GM12878 (cell line): ENCODE measurements at places on chromosomes 2 and 18. TPM values are rescaled to one million over a fixed set of nuclear protein-coding genes. Genes with fewer than 3 reads are reported as not detected.

- H3K36me3 ChIP-seq = no peaks in the 10 kb centered on the region
- DNase-seq = no peak
- no peak overlapping the region for H3K4me3 ChIP-seq
Measured at GRCh38 chr2:187867165-187867564, 312.9 kb upstream of the TFPI start.

IHH gene
- not detected in 2 replicates for total RNA-seq

CPS1 gene
- 0.77 and 1.0 TPM in 2 replicates for total RNA-seq

GRCh38 chr2:15622214-15622613 lies 30.5 kb downstream of the DDX1 start:
- H3K27ac ChIP-seq = no peak overlapping the region
- DNase-seq = no peak
- H3K4me3 ChIP-seq = no peak overlapping the region

PSMA8 gene
- total RNA-seq = not detected in 2 replicates

DNA sequence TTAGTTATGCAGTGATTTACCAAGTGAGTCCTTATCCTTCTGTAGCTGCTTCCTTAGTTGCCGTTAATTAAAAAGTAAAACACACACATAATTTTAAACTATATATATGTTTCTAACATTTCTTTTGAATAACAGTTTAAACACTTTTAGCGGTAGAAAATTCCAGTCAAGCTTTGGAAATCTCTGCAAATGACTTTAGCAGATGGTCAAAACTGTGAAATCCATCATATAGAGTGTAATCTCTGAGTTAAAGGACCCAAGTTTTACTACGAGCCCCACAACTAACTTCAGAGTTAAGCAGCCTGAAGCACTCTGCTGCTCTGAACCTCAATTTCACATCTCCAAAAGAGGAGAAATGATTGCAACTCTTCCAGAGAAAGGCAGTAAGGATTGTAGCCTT lies 96.2 kb downstream of the FTCDNL1 start:
- H3K36me3 ChIP-seq = no peaks in the 10 kb centered on the region
- H3K4me1 ChIP-seq = no peaks in the 10 kb centered on the region
- H3K4me3 ChIP-seq = no peak overlapping the region
- H3K27ac ChIP-seq = no peak overlapping the region

DNA sequence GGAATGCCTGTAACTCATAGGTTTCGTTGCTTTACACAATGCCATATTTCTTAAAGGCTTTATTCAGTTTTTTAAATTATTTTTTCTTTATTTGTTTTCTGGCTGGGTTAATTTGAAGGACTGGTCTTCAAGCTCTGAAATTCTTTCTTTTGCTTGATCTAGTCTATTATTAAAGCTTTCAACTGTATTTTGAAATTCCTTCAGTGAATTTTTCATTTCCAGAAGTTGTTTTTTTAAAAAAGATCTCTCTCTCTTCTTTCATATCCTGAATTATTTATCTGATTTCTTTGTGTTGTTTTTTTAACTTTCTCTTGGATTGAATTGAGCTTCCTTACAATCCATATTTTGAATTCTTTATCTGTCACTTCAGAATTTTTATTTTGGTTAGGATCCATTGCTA lies 239.9 kb upstream of the CTAGE1 start:
- no peak for DNase-seq
- H3K36me3 ChIP-seq = no peaks in the 10 kb centered on the region
- H3K27ac ChIP-seq = no peak overlapping the region
- no peak overlapping the region for H3K4me3 ChIP-seq
- no peaks in the 10 kb centered on the region for H3K4me1 ChIP-seq

GRCh38 chr2:107502539-107502938 lies 324.2 kb upstream of the RGPD4 start:
- no peaks in the 10 kb centered on the region for H3K27me3 ChIP-seq
- H3K4me1 ChIP-seq = no peaks in the 10 kb centered on the region
- H3K27ac ChIP-seq = no peak overlapping the region
- H3K36me3 ChIP-seq = no peaks in the 10 kb centered on the region
- no peak for DNase-seq
- H3K4me3 ChIP-seq = no peak overlapping the region

DNA sequence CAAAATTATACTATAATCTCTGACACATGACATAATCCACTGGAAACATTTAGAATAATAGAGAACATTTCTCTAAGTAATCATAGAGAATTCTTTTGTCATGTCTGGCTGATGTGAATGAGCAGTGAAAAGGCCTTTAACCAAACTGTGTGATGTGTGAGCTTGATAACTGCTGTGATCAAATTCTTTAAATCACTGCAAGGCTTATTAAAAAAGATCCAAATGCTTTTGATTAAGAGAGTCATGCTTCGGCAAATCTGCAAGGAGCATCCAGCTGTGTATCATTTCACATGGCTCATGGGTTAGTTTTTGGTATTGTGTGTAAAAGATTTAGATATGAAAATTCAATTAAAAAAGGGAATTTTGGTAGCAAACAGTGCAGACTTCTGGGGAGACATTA lies 58.6 kb upstream of the TFPI start:
- no peak overlapping the region for H3K4me3 ChIP-seq
- H3K36me3 ChIP-seq = no peaks in the 10 kb centered on the region
- no peak overlapping the region for H3K27ac ChIP-seq
- DNase-seq = no peak
- no peaks in the 10 kb centered on the region for H3K27me3 ChIP-seq
- H3K4me1 ChIP-seq = no peaks in the 10 kb centered on the region

DNA sequence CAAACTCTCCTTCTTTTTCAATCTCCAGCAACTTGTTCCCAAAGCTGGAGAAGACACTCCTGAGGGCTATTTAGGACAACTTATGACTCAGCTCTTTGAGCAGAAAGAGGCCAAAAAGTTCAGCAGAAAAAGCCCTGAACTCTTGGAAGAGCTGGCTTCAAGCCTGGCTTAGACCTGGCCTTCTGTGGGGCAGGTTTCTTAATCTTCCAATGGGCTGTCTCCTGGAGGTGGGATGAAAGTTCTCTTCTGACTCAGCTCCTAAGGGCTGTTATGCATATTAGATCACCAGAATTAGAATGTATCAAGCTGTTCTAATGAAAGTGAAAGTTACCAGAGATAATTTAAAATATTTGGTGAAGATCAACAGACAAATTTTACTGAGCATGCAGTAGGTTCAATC lies 129.4 kb downstream of the RAD51AP2 start:
- no peak overlapping the region for H3K4me3 ChIP-seq
- no peaks in the 10 kb centered on the region for H3K27me3 ChIP-seq
- no peak for DNase-seq
- no peaks in the 10 kb centered on the region for H3K4me1 ChIP-seq
- no peaks in the 10 kb centered on the region for H3K36me3 ChIP-seq
- H3K27ac ChIP-seq = no peak overlapping the region

STAT4 gene
- total RNA-seq = 5.7 and 6.9 TPM in 2 replicates

CDH7 gene
- total RNA-seq = not detected in 2 replicates

DNA sequence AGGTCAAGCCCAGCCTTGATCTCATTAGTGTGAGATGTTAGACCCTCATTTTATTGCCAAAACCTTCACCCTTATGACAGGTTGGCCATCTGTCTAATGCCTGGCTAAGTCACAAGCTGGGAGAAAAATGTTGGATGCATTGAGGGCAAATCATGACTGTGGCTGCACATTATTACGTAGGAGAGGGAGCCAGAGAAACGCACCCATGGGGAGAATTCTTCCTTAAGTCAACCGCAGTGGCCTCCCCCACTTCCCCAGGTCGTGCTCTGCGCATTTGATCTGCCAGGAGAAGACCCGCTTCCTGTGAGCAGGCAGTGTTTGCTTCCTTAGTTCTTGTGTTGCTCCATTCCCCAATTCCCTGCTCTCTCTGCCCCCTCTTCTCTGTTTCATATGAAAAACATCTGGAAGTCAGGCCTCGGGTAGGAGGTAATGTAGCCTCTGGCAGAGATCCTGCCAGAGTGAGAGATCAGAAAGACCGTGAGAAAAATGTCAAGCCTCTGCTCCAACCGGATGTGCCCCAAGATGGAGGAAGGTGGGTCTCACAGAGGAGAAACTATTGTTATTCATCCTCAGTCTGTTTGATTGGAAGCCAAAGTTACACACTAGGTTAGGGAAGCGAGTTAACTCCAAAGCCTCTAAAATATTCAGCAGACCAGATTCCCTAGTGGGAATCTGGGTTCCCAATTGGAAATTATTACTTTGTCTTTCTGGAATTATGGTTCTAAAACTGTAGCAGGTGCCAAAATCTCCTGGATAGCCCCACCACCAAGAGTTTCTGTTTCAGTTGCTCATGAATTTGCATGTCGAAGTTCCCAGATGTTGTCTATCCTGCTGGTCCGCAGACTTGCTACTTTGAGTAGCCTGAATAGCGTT lies 144.3 kb upstream of the PELI1 start:
- no peaks in the 10 kb centered on the region for H3K36me3 ChIP-seq
- H3K27ac ChIP-seq = no peak overlapping the region
- no peak overlapping the region for H3K4me3 ChIP-seq
- no peak for DNase-seq

- H3K27me3 ChIP-seq = no peaks in the 10 kb centered on the region
- no peak overlapping the region for H3K27ac ChIP-seq
- no peaks in the 10 kb centered on the region for H3K4me1 ChIP-seq
- no peak overlapping the region for H3K4me3 ChIP-seq
- DNase-seq = no peak
Measured at GRCh38 chr2:208653383-208653782, 246.8 kb downstream of the PTH2R start.

DNA sequence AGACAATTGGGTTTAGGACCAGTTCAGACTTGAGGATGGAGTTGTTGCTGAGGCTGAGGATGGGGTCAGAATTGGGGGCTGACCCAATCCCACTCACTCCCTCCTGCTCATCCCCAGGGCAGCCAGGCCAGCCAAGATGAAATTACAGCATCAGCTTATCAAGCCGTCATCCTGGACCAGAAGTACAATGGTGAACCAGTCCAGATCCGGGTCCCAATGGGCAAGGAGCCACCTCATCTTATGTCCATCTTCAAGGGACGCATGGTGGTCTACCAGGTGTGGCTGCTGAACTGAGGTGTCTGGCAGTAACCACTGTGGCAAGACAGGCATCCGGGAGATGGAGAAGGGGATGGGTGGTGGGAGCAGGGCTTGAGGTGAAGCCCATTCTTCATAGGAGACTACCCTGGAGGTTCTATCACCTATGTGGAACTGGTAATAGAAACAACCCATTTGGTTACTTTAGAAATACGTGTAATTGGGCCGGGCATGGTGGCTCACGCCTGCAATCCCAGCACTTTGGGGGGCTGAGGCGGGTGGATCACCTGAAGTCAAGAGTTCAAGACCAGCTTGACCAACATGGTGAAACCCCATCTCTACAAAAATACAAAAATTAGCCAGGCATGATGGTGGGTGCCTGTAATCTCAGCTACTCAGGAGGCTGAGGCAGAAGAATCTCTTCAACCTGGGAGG lies 13.9 kb downstream of the VIL1 start:
- H3K27ac ChIP-seq = no peak overlapping the region
- no peaks in the 10 kb centered on the region for H3K27me3 ChIP-seq
- H3K4me3 ChIP-seq = no peak overlapping the region
- H3K36me3 ChIP-seq = no peaks in the 10 kb centered on the region
- no peak for DNase-seq

- no peak overlapping the region for H3K4me3 ChIP-seq
- no peaks in the 10 kb centered on the region for H3K27me3 ChIP-seq
- no peaks in the 10 kb centered on the region for H3K36me3 ChIP-seq
- H3K27ac ChIP-seq = no peak overlapping the region
- no peaks in the 10 kb centered on the region for H3K4me1 ChIP-seq
Measured at GRCh38 chr2:75182606-75183005, 16.7 kb downstream of the TACR1 start.
